ENCODE measurements at places on chromosomes 6 and 20.

GRCh38 chr20:57396984-57397692 is 5.9 kb downstream of the RBM38 start:
- DNase-seq: no peak

DNA sequence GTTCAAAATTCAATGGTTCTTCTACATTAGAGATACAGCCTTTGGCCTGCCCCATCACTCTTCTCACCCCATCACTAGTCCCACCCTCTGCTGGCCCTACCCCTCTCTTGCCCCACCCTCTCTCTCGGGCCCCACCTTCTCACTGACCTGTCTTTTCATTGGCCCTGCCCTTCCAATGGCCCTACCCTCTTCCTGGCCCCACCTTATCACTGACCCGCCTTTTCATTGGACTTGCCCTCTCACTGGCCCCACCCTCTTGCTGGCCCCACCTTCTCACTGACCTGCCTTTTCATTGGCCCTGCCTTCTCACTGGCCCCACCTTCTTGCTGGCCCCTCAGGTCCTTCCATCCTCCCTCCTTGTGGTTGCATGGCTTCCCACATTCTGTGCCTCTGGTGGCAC is 107.2 kb upstream of the PLEKHG1 start:
- no peak for DNase-seq

DNA sequence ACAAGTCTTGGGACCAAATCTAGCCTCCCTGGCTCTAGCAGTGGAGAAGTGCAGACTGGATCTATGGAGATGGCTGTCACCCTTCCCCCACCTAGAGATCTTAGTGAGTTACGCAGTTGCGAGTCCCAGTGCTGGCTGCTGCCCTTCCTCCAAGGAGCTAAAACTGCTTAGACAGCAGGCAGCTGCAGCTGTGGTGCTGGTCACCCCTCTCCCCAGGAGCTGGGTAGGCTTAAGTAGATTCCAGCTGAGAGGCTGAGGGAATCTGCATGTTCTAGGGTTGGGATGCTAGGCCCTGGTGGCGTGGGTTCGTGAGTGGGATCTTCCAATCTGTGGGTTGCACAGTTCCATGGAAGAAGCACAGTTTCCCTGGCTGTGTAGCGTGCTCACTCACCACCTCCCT is 120.2 kb downstream of the SLC35B3 start:
- DNase-seq: no peak

- DNase-seq: no peak
Measured at GRCh38 chr6:83517500-83517899, 5.2 kb downstream of the PRSS35 start.

- no peak for DNase-seq
Measured at GRCh38 chr6:138849791-138850190, 53.9 kb downstream of the ECT2L start.

DNA sequence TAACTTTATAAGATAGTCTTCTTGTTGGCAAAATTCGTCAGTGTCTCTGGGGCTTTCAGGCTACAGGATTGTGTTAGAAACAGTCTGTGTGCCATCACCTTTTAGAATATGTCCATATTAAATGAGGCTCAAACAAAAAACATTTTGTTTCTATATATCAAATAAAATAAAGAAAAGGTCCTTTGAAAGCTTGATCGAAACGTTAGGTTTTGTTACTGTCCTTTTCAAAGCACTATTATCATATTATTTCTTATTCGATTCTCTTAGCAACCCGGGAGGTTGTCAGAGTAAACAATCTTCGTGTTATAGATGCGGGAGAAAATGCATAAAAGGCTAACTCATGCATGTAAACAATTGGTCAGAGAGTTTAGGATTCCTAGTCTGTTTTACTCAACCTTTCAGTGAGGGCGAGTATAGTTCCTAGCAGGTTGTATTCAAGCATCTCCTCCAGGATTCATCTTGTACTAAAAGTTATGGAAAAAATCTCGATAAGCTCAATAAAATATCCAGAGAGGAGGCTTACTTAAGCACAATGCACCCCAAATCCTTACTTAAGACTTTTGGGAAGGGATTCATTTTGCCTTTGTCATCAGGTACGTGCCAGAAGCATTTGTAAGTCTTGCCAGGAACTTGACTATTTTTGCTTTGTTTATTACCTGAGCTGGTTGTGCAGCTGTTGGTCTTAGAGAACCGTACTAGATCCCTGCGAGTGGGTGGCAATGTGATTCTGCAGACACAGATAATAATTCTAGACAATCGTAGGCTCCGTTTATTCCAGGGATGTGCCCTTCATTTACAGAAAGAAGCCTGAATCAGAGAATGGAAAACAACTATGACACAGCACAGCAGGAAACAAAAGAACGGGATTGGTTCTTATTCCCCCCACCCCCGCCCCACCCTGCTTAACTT is 159.6 kb upstream of the ZNF217 start:
- DNase-seq: no peak

- DNase-seq: no peak
Measured at GRCh38 chr6:155001482-155001881, 6.4 kb downstream of the TIAM2 start.

- no peak for DNase-seq
Measured at GRCh38 chr6:24798740-24799540, at the start of gene ARMH2. TSS of gene ARMH2 (minus strand) at chr6:24798917. CDS start at chr6:24798857, 60 bp downstream.

DNA sequence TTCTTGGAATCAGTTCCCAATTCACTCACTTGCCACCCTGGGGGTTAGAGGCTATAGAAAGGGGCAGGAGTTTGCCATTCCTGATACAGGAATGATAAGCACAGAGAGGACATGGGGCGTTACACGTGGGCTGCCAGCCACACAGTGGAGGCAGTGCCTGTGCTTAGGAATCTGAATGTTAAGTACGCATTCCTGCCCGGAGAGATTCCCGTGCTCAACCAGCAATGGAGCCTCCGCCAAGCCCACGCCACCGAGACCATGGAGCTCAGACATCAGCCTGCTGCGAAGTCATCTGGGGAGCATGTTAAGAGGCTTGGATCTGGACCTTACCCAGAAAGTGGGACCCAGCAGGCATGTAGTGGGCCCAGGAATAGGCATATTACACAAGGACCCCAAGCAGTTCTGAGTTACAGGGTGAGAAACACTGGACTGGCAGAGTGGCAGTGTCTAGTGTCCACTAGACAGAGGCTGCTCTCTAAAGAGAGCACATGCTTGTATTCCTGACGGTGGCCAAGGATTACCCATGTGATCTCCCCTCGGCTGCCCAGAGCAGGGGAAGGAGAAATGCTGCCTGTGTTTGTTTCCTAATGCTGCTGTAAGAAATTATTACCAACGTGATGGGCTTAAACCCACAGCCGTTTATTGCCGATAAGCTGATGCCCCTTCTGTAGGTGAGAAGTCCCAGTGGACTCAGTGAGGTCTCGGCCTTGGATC is 138.2 kb downstream of the BMP7 start:
- no peak for DNase-seq

- no peak for DNase-seq
Measured at GRCh38 chr6:113634352-113635163, 222.6 kb upstream of the MARCKS start.

DNA sequence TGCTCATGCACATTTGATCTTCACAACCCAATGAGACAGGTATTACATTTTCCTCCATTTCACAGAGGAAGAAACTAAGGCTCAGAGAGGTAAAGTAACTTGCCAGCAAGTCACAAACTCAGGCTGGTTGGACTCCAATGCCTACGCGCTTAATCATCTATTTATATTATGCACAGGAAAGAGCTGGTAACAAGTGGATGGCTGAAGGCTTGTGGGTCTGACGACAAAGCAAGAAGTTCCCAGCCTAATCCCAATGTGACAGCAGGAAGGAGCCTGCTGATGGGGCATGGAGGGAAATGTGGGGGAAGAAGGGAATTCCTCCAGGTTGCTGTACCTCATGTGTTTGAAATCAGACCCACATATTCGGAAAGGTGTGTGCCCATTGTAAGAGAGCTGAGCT is 3.9 kb downstream of the CDH22 start:
- no peak for DNase-seq

GRCh38 chr6:66771626-66772025 is 1064.6 kb upstream of the EYS start:
- no peak for DNase-seq

DNA sequence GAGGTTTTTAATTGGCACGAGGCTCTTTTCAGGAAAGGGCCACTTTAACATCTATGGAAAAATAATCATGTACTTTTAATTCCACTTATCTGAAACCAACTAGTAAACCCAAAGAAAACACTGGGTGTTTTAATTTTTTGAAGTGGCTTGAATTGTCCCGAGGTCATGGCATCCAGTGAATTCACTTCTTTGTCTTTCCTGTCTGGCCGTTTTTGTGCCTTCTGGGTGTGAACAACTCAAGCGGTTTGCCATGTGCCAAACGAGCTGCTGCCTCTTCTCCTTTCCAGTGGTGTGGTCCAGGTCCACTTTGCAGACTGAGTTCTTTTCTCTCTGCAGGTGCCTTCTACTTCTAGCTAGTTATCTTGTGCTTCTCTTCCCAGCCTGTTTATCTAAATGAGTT is 117.5 kb downstream of the PLCB4 start:
- DNase-seq: no peak

Data from T-helper 22 cell (primary cell).